Stimulated activated CD4-positive, alpha-beta T cell treated with anti-CD3 and anti-CD28 coated beads, Interleukin-15, amount 100 ng/mL, for 48 hours (primary cell): ENCODE measurements at places on chromosomes 16 and 17.

GRCh38 chr16:27495191-27495590 is 54.5 kb downstream of the GTF3C1 start:
- no peak for DNase-seq

- DNase-seq, result no peak
Measured at GRCh38 chr16:21275529-21275928, 2.6 kb downstream of the CRYM start.

- DNase-seq, result no peak
Measured at GRCh38 chr16:79296491-79296890, 304.0 kb downstream of the MAF start.

GRCh38 chr16:65681406-65681805 is 559.5 kb upstream of the CDH11 start:
- DNase-seq, result no peak

DNA sequence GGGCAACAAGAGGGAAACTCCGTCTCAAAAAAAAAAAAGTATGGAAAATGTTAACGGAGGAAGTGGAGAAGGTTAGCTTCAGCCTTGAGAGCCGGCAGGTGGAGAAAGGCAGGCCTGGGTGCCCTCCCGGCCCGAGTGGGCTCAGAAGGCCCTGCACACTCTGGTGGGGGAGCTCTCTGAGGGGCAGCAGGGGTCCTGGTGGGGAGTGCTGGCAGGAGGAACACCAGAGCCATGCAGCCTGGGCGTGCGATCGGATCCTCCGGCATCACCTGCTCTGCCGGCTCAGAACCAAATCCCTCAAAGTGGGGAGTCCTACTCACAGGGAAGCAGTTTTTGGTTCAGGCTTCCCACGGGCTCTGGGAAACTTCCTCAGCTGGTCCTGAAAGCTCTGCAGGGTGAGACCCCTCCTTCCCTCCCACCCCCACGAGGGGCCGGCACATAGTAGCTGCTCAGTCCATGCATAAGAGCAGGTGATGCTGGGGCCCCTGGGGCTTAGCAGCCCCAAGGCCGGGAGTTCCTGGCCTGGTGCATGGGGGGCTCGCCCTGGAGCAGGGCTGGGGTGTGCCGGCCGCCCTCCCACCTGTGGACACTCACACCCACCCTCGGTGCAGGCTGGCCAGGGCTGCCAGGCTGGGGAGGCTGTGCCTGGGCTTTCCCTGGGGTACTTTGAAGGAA is 1.2 kb downstream of the FN3K start:
- no peak for DNase-seq

DNA sequence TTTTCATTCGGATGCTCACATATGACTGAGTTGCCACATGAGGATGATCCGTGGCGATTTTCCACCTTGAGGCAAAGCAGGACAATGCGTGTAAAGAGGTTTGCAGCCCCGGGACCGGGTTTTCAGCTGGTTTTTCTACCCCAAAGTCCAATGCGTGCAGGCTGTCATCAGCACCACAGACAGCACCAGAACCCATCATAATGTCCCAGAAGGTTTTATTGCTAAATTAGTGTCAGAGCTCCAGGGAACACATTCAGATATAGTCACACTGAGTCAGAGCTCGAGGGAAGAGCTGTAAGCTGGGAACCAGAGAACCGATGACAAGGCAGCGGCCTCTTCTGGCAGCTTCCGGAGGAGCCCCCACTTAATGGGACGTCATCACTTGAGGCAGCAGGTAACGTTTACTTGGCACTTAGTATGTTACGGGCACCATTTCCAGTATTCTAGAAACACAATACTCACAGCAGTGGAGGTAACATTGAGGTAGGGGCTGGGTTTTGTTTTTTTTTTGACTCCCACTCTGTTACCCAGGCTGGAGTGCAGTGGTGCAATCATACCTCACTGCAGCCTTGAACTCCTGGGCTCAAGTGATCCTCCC is 8.9 kb upstream of the NAGPA start:
- no peak for DNase-seq

DNA sequence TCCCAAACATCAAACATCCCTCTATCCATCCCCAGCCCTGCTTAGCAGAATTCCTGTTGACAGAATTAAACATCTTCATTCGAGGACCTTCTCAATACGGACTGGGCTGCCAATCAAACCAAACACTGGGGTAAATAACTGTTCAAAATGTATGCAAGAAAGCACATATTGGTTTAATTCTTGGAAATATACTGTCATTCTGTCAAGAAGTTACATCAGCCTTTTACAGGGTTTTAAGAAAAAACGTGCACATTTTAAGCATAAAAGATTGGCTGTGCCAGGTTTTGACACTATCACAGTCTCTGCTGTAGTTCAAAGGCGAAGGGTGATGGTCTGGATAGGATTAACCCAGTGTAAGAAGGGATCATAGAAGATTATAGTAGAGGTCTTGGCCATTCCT is 25.1 kb upstream of the CCNF start:
- DNase-seq, result no peak

GRCh38 chr16:87702325-87702811 is 63.4 kb downstream of the KLHDC4 start:
- DNase-seq, result peak; percentile 22

DNA sequence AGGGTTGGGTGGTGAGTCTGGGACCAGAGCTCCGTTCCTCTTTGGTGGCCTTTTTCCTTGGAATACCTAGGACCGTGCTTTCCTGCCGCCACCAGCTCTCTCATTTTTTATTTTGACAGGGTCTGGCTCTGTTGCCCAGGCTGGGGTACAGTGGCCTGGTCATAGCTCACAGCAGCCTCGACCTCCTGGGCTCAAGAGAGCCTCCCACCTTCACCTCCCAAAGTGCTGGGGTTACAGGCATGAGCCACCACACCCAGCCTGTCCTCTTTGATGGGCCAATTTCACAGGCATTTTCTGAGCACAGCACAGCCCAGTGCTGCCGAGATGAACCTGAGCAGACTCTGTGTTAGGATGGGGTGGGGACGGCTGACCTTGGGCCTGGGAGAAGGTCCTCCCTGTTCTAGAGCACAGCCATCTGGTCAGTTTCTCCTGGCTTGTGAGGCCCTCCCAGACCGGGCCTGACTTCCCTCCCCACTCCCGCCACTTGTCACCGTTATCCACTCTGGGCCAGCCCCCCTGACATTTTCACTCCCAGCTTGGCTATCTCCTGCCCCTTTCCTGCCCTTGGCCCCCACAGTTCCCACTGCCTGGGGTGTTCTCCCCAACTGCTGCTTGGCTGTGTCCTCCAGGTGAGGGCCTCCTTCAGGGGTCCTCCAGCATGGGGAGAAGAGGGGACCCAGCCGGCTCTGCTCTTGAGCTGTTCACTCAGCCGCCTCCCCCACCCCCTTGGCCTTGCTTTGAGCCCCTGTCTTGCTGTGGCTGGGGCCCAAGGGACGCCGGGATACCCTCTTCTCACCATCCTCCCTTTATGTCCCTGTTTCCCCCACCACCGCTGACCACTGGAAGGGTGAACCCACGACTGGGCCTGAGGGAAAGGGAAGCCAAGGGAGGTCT is 5.0 kb downstream of the ADCY7 start:
- DNase-seq, result no peak

DNA sequence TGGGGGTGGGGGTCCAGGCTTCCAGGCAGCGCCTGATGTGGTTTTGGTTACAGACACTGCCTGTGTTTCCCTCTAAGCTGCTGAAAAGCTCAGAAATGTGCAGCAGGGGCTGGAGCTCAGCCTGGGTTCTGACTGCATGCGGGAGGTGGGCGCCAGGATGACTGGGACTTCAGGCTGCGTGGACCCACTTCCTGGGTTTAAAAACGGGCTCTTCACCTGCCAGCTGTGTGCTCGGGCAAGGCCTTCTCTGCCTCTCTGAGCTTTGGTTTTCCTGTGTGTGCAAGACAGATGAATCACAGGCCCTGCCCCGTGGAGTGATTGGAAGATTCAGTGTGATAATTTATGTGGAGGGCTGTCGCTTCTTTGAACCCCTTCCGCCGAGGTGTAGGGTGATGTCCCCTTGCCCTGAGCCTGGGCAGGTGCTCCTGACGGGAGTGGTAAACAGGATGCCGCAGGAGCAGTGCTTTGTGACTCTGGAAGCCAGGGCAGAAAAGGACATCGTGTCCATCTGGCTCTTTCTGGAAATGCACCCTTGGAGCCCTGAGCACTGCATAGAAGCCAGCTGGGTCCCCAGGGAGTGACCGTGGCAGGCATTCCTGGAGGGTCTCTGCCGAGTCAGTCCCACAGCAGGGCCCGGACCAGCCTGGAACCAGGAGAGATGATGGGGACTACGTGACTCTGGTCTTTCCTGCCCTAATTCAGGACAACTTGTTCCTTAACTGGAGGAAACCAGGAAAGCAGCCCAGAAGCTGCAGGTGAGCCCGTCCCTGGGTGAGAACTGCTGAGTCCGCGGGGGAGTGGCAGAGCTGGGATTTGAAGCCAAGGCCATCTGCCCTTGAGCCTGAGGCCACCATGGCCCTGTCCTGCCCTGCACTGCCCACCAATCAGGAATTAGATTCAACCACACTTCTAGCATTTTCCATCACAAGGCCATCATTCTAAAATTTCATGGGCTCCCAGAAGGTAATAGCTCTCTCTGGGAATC is 28.5 kb upstream of the SLC7A5 start:
- DNase-seq, result peak; percentile 52

- DNase-seq, result no peak
Measured at GRCh38 chr17:61205931-61206330, 193.7 kb upstream of the TBX2 start.

DNA sequence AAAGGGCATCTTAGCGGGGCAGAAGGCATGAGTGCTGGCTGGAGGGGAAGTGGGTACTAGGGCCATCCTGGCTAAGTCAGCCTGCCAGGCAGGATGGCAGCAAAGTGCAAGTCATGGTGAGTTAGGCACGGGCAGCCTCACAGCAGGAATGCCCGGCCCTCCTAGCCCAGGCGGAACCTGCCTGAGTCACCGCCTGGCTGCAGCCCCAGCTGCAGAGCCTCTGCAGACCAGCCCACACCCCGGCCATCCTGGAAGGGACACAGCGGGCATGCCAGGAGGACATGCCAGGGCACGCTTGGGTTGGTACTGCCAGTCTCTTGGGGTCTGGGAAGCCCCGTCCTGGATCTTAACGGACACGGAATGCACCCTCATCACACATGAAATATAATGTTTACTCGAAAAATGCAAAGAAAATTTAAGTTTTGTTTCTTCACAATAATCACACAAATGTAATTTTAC is 5.0 kb upstream of the ALDH3A1 start:
- no peak for DNase-seq

- DNase-seq, result no peak
Measured at GRCh38 chr17:83024218-83024971, 55.0 kb upstream of the METRNL start.

GRCh38 chr17:47862621-47863440 is 11.9 kb upstream of the SP6 start:
- no peak for DNase-seq

GRCh38 chr17:44219108-44219615 is 313 bp downstream of the UBTF start:
- peak; percentile 61 for DNase-seq

DNA sequence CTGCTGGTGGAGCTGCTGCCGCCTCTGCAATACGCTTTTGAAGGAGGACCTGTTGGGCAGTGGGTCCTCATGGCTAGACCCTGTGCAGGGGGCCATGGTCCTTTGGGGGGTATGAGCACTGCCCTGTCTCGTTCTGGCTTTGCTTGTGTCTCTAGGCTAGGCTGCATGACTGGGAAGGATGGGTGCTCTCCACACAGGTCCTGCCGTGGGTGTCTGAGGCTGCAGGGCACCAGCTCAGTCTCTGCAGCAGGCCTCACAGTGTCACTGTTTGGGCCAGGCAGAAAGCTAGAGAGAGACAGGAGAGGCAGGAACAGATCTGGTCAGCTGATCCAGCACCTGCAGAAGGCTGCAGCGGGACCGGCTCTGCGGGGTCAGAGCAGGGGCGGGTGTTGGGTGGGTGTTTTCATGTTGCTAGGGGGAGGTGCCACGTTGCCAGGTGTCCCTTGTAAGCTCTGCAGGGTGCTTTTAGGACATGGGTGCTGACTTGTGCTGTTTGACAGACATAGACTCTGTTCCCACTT is 111.4 kb downstream of the SNX29 start:
- no peak for DNase-seq

DNA sequence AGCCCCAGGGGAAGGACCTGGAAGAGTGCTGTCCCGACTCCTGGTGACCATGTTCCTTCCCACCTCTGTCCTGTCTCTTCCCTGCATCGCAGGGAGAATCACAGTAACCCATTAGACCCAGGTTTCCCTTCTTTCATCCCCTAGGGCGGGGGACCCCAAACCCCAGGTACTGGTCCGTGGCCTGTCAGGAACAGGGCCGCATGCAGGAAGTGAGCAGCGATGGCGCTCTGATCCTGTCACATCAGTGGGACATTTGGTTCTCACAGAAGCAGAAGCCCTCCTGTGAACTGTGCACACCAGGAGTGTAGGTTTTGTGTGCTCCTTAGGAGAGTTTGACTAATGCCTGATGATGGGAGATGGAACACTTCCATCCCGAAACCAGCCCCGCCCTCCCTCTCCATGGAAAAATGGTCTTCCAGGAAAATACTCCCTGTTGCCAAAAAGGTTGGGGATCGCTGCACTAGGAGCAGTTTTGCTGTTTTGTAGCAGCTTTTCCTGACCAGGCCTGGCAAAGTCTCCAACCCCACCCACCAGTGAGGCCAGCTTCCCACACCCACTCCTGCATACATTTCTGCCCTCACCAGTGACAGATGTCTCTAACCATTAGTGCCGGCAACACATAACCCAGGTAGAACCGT is 10.5 kb downstream of the MNT start:
- no peak for DNase-seq

- no peak for DNase-seq
Measured at GRCh38 chr16:23753908-23754593, 775 bp upstream of the CHP2 start.

DNA sequence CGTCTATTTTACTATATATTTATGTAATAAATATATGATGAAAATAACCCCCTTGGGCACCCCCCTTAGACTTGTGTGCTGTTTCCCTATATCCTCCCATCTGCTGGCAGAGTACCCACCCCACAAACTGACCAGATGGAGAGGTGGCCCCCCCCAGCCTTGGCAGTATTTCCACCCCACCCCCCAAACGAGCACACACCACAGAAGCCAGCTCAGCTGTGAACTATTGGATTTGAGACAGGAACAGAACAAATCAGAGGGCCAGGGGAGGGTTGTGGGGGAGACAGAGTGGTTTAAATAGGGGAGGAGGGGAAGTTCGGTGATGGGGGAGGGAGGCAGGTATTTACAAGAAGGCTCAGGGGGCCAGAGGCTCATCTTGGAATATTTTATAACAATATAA is 7.8 kb downstream of the NR1D1 start:
- DNase-seq, result no peak

- no peak for DNase-seq
Measured at GRCh38 chr17:7440113-7440833, 961 bp downstream of the FGF11 start.

DNA sequence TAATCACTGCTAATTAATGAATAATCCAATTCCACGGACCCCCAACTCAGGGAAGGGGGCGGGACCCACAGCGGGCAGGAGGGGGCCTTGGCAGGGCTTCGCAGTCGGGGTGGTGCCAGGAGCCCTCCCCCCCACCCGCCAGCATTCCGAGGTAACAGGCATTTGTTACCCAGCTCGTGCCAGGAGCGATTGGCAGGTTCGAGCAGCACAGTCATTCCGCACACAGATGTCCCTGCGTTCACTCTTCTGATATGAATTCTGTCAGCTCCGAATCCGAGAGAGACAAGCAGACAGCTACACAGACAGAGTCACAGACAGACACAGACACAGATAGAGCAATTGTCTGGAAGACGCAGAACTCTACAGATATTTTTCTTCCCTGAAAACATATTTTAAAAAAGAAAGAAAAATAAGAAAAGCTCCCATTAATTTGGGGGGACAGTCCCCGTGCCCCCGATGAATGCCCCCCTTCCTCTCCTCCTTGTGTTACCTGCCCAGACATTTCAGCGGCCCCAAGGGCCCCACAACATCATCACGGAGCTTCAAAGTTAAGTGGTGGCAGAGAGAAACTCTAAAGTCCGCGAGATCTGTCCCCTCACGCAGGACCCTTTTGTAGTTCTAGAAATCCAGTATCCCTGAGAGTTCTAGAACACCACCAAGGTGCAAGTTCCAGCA is 10.2 kb downstream of the NEUROD2 start:
- DNase-seq, result no peak
